ENCODE measurements at places on chromosomes 12 and 14.

- H3K4me3 ChIP-seq = no peak overlapping the region
- no peak overlapping the region for H3K27ac ChIP-seq
- H3K36me3 ChIP-seq = no peaks in the 10 kb centered on the region
- H3K27me3 ChIP-seq = no peaks in the 10 kb centered on the region
Measured at GRCh38 chr12:79665212-79665887, 25.4 kb downstream of the PAWR start.

DNA sequence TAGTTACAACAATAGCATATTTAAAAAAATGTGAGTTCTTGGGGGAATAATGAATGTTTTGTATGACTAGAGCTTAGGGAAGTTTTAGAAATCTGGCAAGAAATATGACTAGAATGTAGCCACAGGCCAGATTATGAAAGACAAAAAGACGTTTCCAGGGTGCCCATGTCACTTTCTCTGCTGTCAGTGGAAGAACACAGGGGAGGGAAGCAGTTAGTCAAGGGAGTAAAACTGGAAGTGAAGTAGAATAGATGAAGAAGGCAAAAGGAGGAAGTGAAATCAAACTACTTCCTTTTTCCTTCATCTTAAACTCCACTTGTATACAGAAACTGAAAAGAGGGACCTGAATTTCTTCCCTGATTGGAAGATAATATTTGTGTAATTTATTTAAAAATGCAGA lies 81.2 kb upstream of the ATP2B1 start:
- H3K27ac ChIP-seq = no peak overlapping the region
- no peaks in the 10 kb centered on the region for H3K27me3 ChIP-seq
- no peak overlapping the region for H3K4me3 ChIP-seq
- peaks cover 10% of the 10 kb centered on the region for H3K36me3 ChIP-seq

GRCh38 chr12:57085999-57086492 lies 2.9 kb upstream of the NAB2 start:
- H3K27ac ChIP-seq = peak overlapping the region; percentile 97
- peaks cover 29% of the 10 kb centered on the region for H3K36me3 ChIP-seq
- peaks cover 54% of the 10 kb centered on the region for H3K4me1 ChIP-seq
- peak overlapping the region; percentile 83 for H3K4me3 ChIP-seq

DNA sequence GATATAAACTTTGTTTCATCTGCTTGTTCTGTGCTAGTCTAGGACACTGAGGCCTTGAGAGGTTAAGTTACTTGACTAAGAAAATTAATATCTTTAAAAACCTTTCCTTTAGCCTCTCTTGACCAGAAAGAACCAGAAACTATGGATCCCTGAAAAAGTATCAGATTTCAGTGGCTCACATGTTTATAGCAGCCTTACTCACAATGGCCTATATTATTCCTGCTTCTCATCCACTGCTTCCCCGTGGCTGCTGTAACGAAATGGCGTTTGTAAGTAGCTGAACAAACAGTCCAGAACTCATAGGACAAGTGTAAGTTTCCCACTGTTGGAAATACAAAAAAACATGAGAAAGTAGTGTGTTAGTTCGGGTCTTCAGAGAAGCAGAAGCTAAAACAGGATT lies 3.2 kb upstream of the PYGL start:
- H3K4me3 ChIP-seq = no peak overlapping the region
- DNase-seq = no peak
- peaks cover 14% of the 10 kb centered on the region for H3K4me1 ChIP-seq
- H3K36me3 ChIP-seq = no peaks in the 10 kb centered on the region
- H3K27ac ChIP-seq = no peak overlapping the region

GRCh38 chr12:110247340-110248095 lies 33.5 kb upstream of the ATP2A2 start:
- H3K27me3 ChIP-seq = no peaks in the 10 kb centered on the region
- no peaks in the 10 kb centered on the region for H3K4me1 ChIP-seq
- no peak for DNase-seq
- H3K4me3 ChIP-seq = no peak overlapping the region
- no peak overlapping the region for H3K27ac ChIP-seq

- DNase-seq = no peak
- H3K4me1 ChIP-seq = peaks cover 62% of the 10 kb centered on the region
- H3K27me3 ChIP-seq = no peaks in the 10 kb centered on the region
Measured at GRCh38 chr14:55302367-55303124, 31.3 kb downstream of the FBXO34 start.

Data from activated T-cell treated with anti-CD3 and anti-CD28 coated beads, Interleukin-2, amount 50 U/mL, for 24 hours (primary cell).